NCI-H1694 (cell line): ENCODE measurements at places on chromosomes 16 and 17.

DNA sequence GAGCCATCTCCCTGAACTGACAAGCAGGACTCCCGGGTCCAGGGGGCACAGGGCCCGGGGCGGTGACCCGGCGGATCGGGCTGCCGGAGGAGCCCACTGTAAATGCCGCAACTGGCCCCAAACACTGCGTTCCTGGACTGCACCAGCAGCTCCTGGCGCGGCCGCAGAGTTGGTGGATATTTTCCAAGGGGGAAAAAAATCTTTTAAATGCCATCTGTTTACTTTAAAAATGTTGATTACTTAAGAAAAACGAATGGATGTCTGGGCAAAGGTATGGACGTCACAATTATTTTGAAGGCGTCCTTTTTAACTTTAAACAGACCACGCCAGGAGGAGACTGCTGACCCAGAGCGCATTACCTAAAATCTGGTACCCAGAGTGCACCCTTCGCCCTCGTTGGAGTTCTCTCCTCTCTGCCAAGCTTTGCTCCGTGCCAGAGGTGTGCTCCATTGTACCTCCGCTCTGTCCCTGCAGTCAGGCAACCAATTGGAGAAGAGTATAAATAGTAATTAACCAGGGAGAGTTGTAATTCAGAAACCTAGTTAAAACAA is 3.4 kb downstream of the HS3ST3B1 start:
- no peak for DNase-seq

GRCh38 chr17:45973099-45973780 is 25.8 kb upstream of the STH start:
- DNase-seq, result no peak

- DNase-seq, result no peak
Observed at GRCh38 chr17:76738468-76738850, 540 bp downstream of the MFSD11 start.

DNA sequence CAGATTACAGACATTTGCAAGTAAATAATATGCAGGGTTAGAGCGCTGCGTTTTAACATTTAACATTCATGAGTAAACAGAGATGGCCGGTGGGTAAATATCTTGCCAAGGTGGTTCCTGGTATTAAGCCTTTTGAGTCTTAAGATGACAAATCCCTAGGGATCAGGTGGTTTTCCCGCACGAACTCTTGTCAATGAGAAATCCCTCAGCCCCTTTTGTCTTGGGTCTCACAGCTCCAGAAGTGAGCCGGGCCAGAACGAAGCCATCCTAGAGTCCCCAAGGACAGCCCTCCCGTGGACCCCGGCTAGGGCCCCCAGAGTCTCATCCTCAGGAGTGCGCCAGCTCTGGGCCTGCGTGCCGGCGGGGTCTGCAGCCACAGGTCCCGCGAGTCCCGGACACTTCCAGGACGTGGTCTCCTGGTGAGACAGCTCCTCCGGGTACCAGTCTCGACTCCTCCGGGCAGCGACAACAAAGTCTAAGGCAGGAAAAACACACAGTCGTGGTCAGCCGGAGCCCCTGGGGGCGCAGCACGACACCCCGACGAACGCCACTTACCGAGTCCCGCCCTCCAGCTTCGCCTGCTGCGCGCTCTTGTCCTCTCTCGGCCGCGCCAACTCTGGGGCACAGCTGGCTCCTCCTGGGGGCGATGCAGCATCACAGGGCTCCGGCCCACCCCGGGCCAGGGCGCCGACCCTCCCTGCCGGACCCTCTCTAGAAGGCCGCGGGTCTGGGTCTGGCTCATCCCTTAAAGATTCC is 13.3 kb downstream of the MIS12 start:
- DNase-seq, result no peak

DNA sequence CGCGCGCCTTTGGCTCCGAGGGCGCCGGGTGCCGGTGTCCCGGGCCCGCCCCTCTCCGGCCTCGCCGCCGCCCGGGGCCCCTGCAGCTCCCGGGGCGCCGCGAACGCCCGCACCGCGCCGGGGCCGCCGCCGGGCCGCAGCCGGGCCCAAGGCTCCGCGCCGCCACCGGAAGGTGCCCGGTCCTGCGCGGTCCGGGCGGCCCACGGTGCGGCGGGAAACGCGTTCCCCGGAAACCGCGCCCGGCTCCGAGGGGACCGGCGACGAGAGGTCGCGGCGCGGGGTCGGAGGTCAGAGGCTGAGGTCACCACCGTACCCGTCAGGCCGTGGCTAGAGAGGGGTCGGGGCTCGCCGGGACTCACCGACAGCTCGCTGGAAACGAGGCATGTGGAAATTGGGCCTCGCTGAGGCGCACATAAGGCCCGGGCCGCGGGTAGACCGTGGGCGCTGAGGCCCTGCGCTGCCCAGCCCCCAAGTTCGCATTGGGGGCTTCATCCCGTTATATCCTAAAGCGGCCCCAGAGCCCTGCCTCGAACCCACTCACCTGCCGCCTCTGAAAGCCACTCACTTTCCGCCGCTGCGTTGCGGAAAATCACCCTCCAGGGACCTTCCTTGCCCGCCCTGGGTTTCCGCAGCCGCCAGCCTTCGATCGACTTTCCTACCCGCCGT is at the start of gene DUS1L:
TSS of gene DUS1L (minus strand) at position 167 of the 666 bp plus-strand sequence. CDS start 745 bp downstream, outside the sequence.
- DNase-seq, result no peak

DNA sequence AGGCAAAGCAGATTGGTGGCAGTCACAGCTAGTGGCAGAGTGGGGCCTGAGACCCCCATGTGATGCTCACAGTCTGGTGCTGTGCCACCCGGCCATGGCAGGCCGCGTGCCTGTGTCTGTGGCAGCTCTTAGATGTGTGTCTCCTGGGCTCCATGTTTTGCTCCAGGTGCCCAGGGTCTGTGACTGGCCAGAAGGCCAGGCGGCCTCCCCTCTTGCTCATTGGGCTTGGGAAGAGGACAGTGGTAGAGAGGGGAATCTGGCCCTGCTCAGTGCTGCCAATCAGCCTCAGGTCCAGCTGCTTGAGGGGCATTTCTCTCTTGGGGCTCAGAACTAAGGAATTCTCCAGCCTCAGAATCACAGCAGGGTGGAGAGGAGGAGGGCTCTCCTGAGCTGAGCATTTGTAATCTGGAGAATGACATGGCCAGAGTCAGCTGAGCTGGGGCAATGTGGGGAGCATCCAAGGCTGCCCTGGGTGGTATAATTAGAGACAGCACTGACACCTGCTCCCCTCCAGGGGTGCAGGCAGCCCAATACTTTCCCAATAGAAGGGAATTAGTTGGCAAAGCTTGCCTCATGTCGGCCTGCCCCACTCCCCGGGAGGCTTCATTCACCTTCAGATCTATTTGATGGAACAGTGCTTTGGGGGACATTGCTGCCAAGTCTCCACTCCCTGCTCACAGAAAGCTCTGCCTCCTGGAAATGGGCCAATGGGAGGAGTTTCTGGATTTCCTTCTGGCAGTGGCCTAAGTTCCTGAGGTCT is 2.7 kb upstream of the LASP1NB start:
- DNase-seq, result peak; percentile 11

- DNase-seq, result no peak
Observed at GRCh38 chr16:9603316-9603715, 511.9 kb downstream of the HAPSTR1 start.

DNA sequence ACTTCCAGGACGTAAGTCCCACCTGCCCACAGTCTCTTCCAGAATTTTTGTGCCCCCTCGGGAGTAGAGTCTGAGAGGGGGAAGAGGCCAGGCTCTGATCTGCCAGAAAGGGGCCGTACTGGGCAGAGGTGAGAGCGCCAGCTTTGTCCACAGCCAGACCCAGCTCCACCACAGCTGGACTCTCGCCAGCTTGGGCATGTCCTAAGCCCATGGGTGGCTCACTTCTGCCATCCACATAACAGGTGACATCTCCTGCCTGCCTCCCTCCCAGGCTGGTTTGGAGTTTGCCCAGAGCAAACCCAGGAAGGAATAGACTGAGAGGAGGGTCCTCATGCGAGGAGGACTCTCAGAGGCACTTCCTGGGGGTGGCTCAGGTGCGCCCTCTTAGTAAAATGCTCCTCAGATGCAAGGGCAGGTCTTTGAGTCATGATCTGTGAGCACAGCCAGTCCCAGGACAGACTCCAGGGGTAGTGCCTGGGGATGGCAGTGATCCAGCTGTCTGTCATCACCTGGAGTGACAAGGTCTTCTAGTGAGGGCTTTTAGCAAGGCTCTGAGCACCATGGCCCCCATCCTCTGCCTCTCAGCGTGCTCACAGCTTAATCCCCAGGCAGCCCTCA is 89.2 kb downstream of the AMFR start:
- DNase-seq, result no peak

DNA sequence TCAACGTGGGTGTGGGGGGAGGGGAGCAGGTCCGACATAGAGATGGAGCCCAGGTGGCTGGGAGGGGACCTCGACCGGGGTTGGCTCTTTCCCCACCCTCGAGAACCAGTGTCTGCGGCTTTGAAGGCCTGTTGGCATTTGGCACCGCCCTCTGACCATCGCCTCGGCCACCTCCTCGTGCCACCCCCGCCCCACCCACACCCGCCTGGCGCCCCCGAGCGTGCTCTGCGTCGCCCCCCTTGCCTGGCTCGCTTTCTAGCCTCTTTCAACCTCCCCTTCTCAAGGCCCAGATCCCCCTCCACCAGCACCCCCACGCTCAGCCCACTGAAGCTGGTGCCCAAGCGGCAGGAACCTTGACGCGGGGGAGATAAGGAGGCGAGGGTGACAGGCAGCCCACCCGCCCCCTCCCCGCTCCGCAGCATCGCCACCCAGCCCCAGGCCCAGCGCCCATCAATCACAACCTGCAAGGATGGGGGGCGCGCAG is 619 bp downstream of the CACNB1 start:
- no peak for DNase-seq

GRCh38 chr17:81631482-81631881 is 5.4 kb downstream of the NPLOC4 start:
- DNase-seq, result no peak

- no peak for DNase-seq
Observed at GRCh38 chr16:21626659-21627277, 25.6 kb downstream of the IGSF6 start.

GRCh38 chr16:2966808-2967191 is 2.3 kb upstream of the PAQR4 start:
- DNase-seq, result no peak

GRCh38 chr17:16215273-16215964 is at the start of gene NCOR1:
TSS of gene NCOR1 (minus strand) at chr17:16215534. CDS start at chr17:16194569, 20,965 bp downstream.
- DNase-seq, result peak; percentile 83

- DNase-seq, result no peak
Observed at GRCh38 chr17:47862621-47863440, 11.9 kb upstream of the SP6 start.

DNA sequence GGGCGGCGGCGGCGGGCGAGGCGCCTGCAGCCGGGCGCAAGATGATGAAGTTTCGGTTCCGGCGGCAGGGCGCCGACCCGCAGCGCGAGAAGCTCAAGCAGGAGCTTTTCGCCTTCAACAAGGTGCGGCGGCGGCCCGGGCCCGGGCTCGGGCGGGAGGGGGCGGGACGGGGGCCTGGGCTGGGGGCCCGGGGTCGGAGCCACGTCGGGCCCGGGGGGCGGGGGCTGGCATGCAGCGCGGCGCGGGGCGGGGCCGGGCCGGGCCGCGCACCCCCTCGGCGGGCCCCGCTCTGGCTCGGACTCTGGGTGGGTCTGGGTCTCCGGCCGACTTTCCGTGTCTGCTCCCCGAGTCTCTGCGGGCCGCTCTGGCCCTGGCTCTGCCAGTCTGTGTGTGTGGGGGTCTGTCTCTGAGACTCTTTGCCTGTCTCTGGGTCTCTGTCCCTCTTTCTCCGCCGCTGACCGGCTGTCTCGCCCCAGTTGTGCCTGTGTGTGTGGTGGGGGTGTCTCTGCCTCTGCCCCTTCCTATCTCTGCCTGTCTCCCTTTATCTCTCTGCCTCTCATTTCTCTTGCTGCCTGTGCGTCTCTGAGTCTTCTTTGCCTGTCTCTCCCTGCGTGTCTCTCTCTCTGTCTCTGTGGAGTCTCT is 328 bp downstream of the LLGL1 start:
- no peak for DNase-seq

DNA sequence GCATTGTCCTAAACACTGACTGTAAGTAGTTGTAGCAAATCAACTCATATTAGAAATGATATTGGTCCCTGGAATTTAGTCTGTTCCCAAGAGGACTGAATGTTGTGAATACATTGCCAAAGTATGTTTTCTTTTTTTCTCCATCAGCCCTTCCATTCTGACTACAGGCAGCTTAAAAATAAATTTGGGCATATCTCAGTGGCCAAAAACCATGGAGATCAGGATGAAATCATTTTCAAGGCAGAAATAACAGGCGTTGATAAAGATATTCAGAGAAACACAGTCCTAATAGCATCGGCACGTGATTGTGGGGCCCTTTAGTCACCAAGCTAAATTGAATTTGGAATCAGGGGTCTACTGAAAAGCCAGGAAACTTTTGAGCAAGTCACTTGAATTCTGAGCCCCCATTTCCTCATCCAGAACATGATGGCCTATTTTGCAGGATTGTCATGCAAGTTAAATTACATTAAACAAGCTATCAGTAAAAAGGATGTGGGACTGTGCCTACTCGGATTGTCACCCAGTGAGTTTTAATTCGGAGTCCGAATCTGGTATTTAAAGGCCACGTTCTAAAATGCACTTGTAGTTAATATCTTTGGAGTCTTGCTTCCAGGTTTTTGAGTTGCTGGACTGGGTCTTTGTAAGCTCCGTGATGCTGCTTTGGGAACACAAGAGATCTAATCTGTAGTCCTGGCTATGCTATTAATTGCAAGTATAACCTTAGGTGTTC is 17.1 kb downstream of the HLF start:
- no peak for DNase-seq

DNA sequence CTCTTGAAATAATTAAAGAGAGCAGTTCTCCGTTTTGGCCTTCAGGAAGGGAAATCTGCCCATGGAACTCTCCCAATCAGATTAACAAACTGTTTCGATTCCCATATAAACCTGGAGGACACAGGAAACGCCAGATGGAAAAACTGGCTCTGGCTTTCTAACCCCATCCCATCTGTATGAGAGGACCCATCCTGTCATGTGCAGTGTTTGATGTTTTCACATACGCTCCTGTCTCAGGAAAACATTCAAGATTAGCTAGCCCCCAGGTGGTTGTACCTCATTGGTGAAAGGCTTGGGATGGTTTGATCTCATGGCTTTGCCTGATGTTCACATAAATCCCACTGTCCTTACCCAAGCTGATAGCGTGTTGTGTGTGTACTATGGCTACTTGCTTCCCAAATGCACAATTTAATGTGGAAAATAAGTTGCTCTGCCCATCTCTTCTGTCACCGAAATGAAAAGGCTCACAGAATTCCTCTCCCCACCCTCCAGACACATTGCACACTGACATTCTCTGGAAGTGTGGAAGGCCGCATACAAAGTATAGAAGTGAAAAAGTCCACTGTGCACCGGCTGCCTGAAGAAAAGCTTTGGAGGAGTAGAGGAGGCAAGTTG is 18.2 kb upstream of the ERN1 start:
- DNase-seq, result peak; percentile 64
